ENCODE measurements at places on chromosomes 3 and 15.

DNA sequence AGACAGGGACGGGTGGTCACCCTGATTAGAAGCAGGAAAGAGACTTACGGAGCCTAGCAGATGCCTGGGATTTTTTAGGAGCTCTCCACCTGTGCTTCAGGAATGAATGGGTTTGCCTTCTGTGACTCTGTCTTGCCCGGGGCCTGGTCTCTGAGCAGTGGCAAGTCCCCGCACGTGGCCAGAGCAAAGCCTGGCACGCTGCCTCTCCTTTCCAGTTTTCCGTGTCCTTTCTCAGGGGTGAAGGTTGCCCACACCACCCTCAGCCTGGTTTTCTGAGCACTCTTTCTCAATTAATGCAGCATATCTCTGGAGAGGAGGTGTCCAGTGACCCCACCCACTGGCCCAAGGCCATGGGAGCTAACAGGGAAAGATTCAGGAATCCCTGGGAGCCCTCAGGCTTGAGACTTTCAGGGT lies 14.5 kb upstream of the CHST14 start:
- no peak for DNase-seq

GRCh38 chr15:50909010-50909317 lies 481 bp downstream of the AP4E1 start:
- no peak for DNase-seq

GRCh38 chr3:99753268-99753975 lies 64.2 kb upstream of the CMSS1 start:
- peak; percentile 39 for DNase-seq

GRCh38 chr15:70171256-70171886 lies 73.7 kb upstream of the TLE3 start:
- DNase-seq, result peak; percentile 59

DNA sequence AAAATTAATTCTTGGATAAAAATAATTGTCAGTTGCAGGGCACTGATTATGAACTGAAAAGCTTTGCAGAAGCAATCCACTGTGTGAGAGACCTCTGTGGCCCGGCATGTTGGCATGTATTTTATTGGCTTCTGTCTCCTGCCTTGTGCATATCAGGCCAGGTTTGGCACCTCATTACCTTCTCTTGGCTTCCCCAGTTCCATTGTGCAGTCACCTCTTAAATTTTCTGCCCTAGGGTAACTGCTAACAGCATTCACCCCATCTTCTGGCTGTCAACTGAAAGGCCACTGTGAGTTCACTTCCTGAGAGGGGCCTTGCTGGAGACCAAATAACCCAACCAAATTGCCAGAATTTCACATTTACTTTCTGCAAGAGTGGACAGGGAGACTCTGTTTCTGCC lies 92.7 kb upstream of the RARB start:
- DNase-seq, result no peak

GRCh38 chr3:36693670-36694069 lies 70.7 kb downstream of the DCLK3 start:
- DNase-seq, result no peak

DNA sequence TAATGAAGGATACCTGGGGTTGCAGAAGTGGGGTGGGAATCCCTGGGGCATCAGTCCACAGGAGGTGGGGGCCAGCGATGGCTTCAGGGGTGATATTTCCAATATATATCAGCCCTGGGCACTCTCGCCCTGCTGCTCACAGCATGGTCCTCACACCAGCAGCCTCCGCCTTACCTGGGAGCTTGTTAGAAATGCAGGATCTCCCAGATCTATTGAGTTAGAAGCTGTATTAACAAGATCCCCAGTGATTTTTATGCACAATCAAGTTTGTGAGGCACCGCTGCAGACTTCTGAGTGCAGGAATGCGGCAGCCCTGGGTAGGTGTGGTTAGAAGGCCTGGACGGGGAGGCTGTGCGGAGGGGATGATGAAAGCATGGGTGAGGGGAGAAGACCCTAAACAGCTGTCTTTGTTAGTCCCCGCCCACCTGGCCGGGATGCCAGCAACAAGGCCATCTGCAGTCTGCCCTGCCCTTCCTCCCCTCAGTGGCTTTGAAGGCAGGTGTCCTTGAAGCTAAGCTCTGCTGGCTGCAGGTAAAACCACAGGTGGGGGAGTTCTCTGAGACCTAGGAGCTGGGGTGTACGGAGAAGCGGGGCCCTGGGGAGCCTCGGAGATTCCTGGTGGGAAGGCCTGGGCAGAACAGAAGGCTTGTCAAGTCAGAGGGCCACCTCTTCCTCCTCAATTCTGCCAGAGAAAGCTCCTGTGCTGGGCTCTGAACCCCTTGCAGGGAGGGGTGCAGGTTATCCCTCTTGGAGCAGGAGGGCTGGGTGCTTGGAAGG lies 11.4 kb downstream of the FAM107A start:
- DNase-seq, result no peak

DNA sequence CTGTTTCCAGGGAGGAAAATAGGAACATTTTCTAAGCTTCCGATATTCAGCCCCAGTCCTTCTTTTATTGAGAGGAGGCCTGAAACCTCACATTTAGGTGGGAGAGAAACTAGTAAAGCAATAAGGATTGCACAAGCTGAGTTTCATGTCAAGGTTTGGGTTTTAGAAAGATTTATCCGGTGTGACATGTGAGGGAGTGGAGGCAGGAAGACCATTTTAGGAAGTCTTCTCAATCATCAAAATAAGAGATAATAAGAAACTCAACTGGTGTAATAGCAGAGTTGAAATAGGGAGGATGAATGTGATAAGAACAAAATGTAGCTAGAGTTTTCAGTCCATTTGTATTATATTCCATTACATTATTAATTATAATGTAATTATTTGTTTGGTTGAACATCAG lies 27.7 kb upstream of the CLDN16 start:
- no peak for DNase-seq

GRCh38 chr15:83983634-83984458 lies 251.7 kb upstream of the GOLGA6L4 start:
- no peak for DNase-seq

- no peak for DNase-seq
Measured at GRCh38 chr3:146092230-146092629, 68.8 kb downstream of the PLOD2 start.

GRCh38 chr15:65263313-65263712 lies 23.4 kb downstream of the PARP16 start:
- no peak for DNase-seq

DNA sequence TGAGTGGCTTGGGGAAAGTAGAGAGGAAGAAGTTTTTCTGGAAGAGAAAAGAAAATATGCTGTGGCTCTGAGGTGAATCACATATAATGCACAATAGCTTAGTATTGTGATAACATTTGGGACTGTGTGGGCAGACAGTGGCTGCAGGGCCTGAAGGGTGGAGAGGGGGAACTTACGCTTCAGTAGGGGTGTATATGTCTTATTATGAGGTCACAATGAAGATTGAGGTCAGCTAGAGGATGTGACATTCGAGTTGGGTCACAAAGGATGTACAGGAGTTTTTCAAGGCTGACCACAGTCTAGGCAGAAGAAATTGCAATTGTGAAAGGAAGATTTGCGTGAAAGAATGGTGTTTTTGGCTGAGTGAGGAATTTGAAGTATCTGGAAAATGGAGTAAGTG lies 414.8 kb downstream of the LPP start:
- no peak for DNase-seq

DNA sequence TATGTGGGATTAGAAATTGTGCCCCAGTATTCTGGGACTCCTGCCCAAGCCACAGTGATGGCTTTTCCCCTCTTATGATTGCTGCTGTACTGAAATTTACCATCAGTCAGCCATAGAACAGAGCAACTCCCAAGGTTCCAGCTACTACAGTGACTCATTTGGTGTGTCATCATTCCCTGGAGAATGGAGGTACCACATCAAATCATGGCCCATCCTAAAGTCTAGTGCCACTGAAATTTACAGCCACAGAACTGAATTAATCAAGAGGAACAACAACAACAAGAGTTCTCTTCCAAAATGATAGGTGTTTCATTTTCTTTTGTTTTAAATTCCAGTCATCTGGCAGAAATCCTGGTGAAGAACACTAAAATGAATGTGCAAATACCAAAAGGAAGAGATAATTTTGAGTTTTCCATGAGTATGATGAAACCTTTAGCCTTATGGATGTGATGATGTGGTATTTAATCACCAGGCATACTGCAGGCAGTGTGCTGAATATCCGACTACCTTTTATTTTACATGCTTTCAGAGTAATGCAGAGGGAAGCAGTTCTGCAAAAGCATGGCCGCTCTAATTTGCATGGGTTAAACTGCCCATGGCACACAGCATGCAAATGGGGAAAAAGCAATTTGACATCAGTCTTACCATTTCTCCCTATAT lies 75.6 kb upstream of the SLC2A2 start:
- DNase-seq, result no peak

DNA sequence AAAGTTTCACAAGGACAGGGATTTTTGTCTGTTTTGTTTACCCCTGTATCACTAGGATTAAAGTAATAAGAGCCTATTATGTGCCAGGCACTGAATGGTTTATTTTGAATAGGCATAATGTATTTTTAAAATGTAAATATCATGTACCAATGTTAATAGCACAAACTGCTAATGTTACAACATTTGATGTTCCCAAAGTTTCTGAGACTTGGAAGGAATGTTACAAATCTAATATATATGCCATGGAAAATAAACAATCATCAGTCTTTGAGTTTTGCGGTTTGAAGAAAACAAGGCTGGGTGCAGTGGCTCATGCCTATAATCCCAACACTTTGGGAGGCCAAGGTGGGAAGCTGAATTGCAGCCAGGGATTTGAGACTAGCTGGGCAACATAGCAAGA lies 159.4 kb downstream of the CDIN1 start:
- DNase-seq, result no peak
